ENCODE measurements at places on chromosomes 5 and 9.

DNA sequence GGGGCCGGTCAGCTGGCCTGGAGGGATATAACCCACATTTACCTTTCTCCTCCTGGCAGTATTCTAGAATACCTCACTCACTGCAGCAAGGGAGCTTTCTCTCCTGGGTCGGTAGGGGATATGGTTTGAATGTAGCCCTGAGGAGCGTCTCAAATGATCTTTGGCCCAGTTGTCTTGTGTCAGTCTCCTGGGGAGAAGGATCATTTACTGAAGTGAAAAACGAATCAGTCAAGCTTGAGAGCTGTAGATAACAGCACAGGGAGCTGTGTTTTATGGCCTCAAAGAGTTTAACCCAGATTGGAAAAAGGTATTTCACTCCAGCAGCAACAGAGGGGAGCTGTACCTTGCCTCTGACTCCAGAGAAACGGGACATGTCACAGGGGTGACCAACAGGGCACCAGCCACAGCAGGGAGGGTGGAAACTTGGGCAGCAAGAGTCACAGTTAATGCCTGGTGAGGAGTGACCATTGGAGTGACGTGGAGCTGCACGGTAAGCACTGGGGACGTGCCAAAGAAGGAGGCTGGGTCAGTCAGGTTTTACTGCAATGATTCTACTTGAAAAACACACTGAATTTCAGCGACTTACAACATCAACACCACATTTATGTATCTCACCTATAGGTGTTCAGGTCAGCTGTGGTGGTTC lies 29.8 kb upstream of the ZFR start:
- no peak for DNase-seq

GRCh38 chr5:160278343-160278742 lies 34.0 kb downstream of the CCNJL start:
- no peak for DNase-seq

- DNase-seq = no peak
Measured at GRCh38 chr9:137107312-137107921, 7.1 kb downstream of the DPP7 start.

- DNase-seq = no peak
Measured at GRCh38 chr5:100731768-100732167, 171.3 kb downstream of the ST8SIA4 start.

DNA sequence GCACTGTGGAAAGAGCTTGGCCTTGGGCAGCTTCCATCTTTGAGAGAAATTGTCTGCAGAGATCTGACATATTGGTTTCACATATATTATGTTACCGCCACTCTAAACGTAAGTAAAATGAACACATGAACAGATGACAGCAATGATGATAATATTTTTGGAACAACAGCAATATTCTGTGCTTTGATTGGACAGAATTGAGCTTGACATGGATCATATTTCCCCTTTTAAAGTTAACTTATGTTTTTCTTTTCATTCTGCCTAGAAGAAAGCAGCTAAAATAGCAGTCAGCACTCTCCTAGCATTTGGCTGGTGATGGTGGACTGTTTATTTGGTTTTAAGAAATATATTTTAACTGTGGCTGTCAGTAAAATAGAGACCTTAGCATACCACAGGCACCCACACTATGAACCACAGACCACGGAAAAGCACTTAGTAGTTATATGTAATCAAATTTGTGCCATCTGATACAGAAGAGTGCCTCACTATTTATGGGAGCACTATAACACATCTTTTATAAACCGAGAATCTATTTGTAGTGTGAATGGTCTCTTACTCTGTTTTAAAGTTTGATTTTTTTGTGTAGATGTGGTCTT lies 1.8 kb upstream of the CFAP95 start:
- no peak for DNase-seq

DNA sequence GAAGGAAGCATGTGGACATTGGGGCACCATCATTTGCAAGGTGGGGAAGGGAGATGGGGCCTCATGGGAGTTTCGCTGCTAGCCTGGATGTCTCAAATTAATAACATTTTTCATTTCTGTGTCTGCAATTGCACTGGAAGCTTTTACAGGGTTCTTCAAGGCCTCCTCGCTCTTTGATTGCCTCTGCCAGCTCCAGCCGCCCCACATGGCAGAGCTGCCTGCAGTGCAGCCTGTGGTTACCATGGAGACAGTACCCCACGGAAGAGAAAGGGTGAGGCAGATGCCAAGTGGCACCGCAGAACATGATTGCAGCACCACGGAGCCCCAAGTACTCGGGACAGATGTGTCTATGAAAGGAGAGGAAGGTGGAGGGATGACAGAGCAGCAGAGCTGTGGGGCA lies 25.4 kb downstream of the CTNND2 start:
- no peak for DNase-seq

DNA sequence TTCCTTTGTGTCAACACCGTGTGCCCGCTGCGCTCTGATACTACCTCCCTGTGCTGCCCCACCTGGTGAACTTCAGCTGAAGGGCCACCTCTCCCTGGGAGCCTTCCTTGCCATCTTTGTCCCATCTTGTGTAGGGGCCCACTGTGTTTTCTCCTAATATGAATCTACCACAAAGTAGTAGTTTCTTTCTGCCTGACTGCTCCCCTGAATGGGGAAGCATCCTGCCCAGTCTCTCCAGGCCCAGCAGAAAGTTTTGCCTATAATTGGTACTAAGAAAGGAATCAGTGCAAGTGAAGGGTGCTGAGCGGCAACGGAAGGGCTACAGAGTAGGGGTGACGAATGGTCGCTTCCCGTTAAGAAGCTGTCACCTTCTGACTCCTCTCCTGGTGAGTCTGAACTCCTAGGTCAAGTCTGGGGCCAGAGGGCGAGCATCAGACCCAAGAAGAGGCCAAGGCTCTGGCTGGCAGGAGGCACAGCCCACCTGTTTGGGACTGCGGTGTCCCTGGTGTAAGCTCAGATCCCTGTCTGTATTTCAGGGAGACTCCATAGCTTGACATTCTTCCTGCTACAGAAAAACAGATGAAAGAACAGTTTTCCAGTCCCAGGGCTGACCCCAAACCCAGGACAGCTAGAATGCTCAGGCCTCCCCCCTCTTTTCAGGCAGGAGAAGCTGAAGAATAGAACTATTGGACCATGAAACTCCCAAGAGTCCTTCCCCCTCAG lies 24.1 kb downstream of the WWC1 start:
- no peak for DNase-seq

- DNase-seq = no peak
Measured at GRCh38 chr9:4774209-4774608, 18.5 kb upstream of the RCL1 start.

DNA sequence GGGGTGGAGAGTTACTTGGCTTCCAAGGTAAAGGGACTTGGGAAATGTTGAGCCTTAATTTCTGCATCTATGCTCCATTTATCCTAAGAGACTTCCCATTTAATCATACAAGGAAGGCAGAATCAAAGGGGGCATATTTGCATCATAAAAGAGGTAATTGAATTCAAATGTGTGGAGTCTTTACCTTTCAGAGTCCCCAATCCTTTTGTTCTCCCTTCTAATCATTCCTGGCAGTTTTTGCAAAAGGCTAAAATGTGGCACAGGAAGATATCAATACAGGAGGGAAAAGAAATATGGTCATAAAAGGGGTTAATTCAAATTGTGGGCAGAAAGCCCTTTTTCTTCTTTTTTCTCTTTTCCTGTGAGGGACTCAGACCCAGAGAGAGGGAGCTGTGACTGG lies 69.5 kb downstream of the SFXN1 start:
- no peak for DNase-seq

- no peak for DNase-seq
Measured at GRCh38 chr5:158819095-158819494, 280.6 kb downstream of the EBF1 start.

DNA sequence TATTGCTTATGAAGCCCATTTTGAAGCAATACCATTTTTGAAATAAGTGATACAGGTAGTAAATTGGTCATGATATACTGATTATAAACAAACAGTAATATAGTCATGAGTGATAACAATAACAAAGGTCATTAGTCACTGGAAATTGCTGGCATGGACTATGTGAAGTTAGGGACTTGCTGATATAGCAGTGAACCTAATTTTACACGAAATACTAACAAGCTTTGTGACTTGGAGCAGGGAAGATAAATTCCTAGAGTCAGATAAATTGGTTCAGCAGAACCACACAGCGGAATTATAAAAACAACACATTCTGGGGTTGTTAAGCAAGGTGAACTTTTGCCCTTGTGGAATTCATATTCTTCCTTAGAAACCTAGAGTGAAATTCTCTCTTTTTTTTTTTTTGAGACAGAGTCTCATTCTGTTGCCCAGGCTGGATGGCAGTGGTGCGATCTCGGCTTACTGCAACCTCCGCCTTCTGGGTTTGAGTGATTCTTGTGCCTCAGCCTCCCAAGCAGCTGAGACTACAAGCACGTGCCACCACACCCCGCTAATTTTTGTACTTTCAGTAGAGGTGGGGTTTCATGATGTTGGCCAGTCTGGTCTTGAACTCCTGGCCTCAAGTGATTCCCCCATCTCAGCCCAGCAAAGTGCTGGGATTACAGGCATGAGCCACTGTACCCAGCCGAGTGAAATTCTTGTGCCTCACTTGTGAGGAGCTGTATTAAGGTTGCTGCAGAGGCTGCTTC lies 6.0 kb downstream of the UGCG start:
- no peak for DNase-seq

DNA sequence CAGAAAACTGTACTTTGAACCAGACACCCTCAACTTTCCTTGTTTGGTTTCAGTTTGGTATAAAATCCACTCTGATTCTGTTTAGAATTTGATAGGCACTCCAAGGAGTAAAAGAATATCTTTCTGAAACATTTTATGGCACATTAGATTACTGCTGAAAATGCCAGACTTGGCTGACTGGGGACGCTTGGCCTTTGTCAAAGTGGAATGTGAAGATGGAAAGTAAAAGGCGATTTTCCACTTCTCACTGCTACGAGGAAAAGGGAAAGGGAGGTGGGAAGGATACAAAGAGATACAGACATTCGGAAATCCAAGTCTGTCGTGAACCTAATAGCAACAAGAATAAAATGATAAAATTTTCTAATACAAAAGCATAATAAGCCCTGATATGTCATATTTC lies 203.9 kb downstream of the DMRT2 start:
- DNase-seq = no peak

DNA sequence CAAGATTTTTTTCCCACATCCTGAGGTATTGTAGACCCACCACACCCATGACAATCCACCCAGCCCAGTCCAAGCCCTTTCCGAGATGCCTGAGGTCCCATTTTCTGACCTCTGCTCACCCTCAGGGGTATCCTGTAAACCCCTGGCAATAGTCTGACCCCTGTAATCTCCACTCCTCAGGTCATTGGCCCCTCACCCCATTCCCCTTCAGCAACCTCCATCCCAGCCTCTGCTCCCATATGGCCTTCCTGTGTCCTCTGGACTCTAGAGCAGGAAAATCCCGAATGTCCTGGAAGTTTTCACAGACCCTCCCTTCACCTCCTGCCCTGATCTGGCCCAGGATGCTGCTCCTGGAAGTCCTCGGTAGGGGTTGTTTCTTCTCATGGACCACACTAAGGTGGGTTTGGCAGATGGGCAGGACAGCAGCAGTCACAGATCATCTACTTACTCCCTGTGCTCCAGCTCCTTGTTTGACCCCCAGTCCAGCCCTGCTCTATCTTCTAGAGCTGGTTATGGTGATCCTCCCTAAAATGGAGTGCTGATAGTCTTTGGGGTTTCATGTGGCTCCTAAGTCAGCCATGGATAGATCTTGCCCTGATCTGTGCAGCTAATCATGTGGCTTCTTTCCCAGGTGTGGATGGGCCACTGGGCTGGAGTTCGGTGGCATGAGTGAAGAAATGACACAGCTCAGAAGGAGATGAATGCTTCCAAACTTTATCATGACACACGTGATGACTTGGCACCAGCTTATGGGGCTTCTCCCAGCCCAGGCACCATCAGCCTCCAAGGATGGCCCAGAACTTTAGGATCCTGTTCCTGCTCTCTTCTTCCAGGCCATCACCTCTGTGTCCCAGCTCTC lies 12.0 kb upstream of the ACSL6 start:
- DNase-seq = no peak

DNA sequence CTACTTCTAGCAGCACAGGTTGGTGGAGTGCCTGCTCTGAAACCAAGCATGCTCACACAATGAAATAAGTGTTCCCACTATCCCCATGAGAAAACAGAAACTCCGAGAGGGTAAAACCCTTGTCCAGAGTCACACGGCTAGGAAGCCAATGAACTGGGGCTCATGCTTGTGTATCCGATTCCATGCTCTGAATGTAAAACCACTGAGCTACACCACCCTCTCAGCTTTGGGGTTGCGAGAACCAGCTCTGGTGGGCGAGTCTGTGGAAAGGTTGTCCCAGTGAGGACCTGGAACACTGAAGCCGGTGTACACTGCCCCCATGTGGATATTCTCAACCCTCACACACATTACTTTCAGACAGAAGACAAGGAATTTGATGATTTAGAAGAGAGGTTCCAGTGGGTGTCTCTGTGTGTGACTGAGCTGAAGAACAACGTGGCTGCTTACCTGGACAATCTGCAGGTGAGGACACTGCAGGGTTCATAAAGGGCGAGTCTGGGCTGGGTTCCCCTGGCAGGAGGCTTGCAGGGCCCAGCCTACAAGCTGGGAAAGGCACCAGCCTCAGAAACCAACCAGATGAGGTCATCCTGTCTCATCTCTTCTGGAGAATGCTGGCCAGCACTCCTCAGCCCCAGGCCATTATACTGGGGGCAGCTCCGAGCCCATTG lies 37.4 kb downstream of the ARHGEF37 start:
- DNase-seq = no peak

DNA sequence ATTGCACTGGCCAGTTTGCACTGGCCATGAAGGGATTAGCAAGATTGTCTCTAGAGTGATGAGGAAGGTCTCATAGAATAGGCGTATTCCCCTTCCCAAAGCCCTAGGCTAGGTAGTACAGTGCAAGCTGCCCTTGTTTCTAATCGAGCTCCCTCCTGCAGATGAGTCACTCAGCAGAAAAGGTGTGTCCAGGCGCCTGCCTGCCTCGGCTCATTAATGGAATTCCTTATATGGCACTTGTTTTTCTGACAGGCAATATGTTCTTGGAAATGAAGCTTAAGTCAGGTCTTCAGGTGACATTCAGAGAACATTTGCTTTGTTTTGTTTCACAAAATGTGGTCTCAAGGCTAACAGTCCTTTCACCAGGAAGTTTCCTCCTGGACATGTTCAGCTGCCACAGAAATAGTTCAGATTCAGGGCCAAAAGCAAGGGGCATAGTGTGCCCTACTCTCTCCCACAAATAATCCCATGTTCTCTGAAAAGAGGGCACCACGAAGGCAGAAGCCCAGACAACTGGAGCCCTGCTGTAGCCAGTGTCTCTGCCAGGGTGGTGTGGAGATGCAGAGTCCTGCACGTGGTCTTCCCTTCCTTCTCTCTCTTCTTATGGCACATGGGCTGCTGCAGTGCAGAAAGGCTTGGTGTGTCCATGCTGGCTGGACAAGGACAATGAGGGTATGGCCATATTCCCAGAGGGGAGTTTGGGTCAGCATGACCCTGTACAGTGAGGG lies 281.1 kb upstream of the MAP3K1 start:
- no peak for DNase-seq

DNA sequence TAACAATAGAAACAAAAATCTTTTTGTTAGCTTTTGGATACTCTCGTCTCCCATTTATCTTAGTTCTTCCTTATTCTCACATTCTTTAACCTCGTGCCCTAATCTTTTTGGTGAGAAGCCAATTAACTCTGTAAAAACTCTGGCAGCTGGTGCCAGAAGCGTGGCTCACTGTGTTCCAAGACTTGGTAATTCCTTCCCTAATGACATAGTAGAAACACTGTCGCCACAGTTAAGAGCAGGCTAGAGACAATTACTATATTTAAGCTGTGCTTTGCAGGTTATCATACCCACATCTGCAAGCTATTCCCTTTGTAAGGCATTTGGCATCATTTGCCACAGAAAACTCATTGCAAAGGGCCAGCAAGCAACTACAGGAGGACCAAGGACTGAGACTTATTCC lies 160.9 kb upstream of the PIK3R1 start:
- no peak for DNase-seq

GRCh38 chr5:88957013-88957412 lies 74.0 kb upstream of the MEF2C start:
- no peak for DNase-seq

All from cortex of kidney (tissue), 1 donor.